Keratinocyte (primary cell): ENCODE measurements at places on chromosomes 3 and 15. TPM values are rescaled to one million over a fixed set of nuclear protein-coding genes. Genes with fewer than 3 reads are reported as not detected.

DNA sequence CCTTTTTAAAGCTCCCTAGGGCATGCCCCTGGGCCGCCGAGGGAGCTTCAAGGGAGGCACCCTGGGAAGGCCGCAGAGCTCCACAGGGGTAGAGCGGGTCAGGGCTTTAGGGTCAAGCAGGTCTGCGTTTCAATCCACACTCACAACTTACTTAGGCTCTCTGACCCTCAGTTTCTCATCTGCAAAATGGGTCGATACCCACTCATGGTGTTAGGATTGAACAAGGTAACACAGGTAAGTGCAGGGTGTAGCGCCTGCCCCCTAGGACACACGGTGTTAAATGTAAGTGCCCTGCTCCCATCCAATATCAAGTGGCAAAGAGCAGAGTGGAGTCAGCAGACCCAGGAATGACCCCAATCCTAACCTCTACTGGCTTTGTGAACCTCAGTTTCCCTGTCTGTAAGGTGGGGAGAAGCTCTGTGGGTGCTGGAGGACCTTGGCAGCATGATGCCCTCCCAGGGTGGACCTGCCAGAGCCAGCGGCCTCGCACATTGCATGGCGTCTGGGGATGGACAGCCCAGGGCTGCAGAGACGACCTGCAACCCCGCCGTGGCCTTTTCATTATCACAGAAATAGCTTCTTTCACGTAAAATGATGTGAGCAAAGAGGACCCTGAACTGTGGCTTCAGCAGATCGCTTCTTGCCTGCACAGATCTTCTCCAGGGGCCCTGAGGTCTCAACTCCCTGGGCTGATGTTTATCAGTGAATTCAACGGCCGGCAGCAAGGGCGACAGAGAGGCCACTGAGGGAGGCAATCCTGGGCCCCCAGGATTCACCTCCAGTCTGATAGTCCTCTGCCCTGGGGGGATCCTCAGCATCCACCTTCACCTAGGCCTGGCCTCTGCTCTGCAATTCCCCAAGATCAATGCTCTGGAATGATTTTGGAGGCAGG is 138.5 kb downstream of the CHSY1 start:
- no peak for DNase-seq

RGMA gene
- 0.18 to 0.32 TPM (median 0.22 TPM) in 3 replicates for polyA plus RNA-seq

LRTM1 gene
- polyA plus RNA-seq = not detected in 3 replicates

- no peak for DNase-seq
Measured at GRCh38 chr3:36063992-36064391, 316.3 kb upstream of the STAC start.

DNA sequence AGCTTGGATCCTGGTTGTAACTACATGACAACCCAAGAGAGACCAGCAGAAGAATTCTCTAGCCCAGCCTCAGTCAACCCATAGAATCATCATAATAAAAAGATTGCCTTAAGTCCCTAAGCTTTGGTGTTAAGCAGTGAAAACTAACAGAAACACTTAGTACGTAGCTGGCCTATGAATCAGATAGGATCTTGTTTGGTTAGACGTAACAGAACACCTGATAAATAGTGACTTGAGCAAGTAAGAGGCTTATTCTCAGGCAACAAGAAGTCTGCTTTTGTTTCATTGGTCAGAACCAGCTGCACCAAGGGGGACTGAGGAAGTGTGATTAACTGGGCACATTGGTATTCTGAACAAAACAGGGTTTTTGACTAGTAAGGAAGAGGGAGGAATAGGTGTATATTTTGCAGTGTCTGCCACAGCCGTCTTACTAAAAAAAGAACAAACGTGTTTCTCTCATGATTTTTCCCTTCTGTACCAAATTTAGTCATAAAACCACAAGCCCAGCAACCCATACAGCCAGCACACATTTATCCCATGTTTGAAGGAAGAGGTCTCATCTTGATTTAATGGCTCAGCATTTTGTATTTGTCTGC is 53.3 kb upstream of the GLCE start:
- DNase-seq = no peak

DNA sequence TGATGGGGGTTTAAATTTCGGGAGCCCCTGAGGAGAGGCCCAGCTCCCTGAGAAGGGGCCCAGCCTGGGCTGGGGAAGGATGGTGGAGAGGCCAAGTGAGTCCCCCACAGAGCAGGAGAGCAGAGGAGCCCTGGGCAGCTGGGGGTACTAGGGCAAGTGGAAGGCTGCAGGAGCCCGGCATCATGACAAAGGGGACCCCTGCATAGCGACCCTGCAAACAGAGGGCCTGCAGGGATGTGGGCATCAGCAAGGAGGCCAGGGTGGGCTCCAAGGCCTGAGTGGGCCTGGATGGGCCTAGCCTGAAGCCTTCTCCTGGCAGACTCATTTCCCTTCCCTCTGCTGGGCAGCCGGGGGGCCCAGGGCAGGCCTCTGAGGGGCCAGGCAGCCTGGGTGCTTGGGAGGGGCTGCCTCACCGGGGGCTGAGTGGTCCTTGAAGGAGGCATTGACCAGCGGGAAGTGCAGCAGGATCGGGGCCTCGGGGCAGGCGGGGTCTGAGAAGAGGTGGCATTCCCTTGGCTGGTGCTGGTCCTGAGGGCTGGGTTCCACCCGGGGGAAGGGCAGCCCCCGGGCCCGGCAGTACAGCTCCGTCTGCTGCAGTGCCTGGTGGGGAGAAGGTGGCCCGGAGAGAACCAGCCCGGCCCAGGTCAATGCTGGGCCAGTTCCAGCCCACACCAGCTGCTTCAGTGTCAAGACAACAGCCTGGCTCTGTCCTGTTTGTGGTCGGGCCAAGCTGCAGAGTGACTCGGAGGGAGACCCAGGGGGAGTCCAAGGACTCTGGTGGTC is 24.7 kb downstream of the PLA2G4D start:
- DNase-seq = no peak

MSL2 gene
- polyA plus RNA-seq = 4.1 to 10.3 TPM (median 9.5 TPM) in 3 replicates

GRCh38 chr15:58551764-58552504 is 120.1 kb downstream of the LIPC start:
- DNase-seq = no peak

- no peak for DNase-seq
Measured at GRCh38 chr3:58092521-58092920, 84.3 kb downstream of the FLNB start.

DNA sequence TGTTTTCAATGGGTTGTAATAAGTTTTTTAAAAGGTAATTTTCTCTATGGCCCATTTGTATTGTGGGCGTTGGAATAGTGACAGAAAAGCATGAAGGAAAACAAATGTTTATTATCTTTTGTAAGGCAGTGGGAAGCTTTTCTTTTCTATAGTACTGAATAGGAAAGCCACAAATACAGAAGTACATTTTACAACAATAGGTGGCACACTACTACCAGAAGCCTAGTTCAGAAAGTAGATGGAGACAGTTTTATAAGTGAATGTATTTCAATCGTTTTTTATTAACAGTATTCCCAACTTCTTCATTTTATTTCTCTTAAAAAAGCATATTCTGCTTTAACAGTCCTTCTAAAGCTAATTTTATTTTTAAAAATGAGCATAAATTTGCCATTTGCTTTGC is 296.7 kb downstream of the PTPRG start:
- DNase-seq = no peak

CFAP20DC gene
- 3.0 to 6.3 TPM (median 3.4 TPM) in 3 replicates for polyA plus RNA-seq

GRCh38 chr3:165805946-165806561 is 31.2 kb downstream of the BCHE start:
- DNase-seq = no peak

GRCh38 chr3:122357828-122358702 is 25.0 kb downstream of the MIX23 start:
- no peak for DNase-seq

ISLR gene
- not detected in 3 replicates for polyA plus RNA-seq

GRCh38 chr15:43100971-43101370 is 4.9 kb downstream of the UBR1 start:
- DNase-seq = no peak

SUCLG2 gene
- polyA plus RNA-seq = 15.6 to 26.7 TPM (median 20.5 TPM) in 3 replicates
